Neural progenitor cell (in vitro differentiated cells): ENCODE measurements at places on chromosomes 2 and 18. TPM values are rescaled to one million over a fixed set of nuclear protein-coding genes. Genes with fewer than 3 reads are reported as not detected.
A peak's percentile ranks its signal among the peaks of the same experiment; 100 is the strongest.

Gene RAB11FIP5
- 4.2 and 6.8 TPM in 2 replicates for total RNA-seq

GRCh38 chr18:33540392-33540791 lies 37.6 kb upstream of the ASXL3 start:
- no peak for DNase-seq

DNA sequence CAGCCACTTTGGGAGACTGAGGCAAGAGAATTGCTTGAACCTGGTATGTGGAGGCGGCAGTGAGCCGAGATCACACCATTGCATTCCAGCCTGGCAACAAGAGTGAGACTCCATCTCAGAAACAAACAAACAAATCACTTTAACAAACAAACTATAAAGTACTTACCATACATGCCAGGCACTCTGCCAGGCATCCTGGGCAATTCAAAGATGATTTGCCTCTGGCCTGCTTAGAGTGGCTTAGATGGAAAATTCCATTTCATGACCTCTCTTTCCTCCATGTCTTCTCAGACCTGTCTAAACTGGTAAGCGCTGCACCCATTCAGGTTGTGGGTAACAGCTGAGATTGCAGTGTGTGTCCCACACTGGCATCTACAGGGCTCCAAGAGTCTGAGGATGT lies 273.2 kb downstream of the BCL2 start:
- DNase-seq: no peak

GRCh38 chr2:111705711-111706336 lies 178.2 kb downstream of the ANAPC1 start:
- peak; percentile 90 for DNase-seq

DNA sequence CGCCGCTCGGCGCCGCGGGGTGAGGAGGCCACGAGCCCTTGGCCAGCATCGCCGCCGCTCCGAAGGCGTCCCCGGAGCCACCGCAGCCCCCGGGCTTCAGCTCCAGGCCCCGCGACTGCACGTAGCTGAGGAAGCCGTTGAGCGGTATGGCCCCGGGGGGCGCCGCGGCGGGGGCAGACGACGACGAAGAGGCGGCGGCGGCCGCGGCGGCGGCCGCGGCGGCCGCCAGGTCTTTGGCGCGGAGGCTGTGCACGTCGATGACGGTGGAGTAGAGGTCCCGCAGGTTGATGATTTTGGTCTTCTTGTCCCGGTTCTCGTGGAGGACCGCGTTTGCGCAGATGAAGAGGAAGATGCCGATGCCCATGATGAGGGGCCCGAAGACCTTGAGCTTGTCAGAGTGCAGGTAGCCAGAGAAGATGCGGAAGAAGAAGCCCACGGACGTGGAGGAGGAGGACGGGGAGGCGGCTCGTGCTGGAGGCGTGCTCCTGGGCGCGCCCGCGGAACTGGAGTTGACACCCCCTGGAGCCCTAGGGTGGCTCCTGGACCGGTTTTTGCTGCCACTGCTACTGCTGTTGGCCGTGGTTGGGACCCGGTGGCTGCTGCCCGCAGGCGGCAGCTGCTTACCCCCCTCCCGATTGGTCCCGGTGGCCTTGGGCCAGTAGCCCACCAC lies 4.0 kb downstream of the TMEM200C start:
- DNase-seq: peak; percentile 48

- DNase-seq: no peak
Observed at GRCh38 chr2:19114754-19115231, 243.6 kb downstream of the OSR1 start.

DNA sequence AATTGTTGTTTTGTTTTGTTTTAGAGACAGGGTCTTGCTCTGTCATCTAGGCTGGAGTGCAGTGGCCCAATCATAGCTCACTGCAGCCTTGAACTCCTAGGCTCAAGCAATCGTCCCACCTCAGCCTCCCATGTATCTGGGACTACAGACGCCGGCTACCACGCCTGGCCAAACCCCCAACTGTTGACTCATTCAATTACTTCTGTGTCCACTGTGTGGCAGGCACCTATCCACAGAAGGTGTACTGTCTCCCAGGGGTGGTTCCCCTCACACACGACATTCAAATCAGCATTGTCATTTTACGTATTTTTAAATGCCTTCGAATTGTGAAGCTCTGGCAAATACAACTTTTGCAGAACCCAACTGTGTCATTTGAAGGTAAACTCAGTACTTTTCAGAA lies 188.0 kb upstream of the REV1 start:
- no peak for DNase-seq

DNA sequence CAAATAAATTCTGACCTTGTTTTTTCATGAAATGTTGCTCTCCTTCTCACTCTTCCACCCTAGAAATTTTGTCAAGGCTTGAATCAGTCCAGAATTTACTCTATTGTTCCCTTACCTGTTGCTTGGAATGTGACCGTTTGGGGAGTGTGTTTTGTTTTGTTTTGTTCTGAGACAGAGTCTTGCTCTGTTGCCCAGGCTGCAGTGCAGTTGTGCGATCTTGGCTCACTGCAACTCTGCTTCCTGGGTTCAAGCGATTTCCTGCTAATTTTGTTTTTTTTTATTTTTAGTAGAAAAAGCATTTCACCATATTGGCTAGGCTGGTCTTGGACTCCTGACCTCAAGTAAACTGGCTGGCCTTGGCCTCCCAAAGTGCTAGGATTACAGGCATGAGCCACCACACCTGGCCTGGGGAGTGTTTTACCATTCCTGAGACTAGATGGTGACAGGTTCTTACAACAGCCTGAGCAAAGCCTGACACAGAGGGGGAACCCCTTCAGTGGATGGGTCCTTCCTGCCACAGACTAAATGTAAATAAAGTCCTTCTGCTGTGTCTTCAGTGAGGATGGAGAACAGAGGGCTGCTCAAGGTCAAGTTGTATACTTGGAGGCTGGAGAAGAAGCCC lies 52.0 kb downstream of the HAUS1 start:
- no peak for DNase-seq

DNA sequence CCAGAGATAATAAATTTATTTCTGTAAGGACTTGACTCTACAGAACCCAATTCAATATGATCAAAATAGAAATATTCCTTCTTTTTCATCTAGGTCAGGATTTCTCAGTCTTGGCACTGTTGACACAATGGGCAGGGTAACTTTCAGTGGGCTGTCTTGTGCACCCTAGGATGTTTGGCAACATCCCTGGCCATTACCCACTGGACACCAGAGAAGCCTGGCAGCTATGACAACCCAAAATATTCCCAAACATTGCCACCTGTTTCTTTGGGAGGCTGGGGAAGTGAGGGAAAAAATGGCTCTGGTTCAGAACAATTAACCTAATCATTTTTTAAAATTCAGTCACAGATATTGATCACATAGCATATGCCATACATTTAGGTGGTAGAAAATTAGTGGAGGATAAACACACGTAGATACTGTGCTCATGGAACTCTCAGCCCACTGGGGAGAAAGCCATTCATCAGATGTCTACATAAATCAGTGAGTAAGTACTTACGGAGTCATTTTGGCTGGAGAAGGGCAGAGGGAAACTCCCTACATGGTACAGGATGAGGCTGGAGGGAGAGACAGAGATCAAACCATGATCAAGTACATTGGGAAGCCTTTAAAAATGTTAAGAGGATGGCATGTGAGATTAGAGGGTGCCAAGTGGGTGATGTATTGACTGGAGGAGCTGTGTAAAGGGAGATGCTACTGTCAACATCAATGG lies 718 bp upstream of the TNP1 start:
- no peak for DNase-seq

- DNase-seq: no peak
Observed at GRCh38 chr2:26861610-26862224, 13.8 kb downstream of the DPYSL5 start.

DNA sequence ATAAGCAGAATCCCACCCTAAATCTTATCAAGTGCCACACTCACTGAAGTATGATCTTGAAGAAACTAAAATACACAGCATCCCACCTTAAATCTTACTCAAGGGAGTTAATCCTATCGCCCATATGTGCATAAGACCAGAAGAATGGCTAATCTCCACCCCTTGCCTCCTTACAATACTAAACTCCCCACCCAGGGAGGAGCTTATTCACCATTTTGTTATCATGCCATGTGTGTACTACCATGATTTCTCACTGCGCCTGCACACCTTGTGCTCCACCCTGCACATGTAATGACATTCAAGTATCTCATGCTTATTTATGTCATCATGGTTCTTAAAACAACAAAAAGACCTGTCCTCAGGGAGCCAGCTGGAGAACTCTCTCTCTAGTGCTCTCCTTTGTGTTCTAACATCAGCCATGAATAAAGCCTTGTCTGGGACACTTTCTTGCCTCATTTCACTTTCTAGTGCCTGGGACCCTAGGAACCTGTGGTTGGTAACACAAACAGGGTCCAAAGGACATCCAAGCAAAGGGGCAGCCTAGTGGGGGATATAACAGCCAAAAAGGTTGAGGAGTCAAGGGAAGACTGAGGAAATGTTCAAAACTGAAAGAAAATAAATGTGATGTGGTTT lies 87.4 kb downstream of the SLC66A3 start:
- DNase-seq: no peak

- no peak for DNase-seq
Observed at GRCh38 chr2:186751790-186752189, 57.9 kb downstream of the FAM171B start.

- DNase-seq: no peak
Observed at GRCh38 chr2:140200307-140200706, 1420.1 kb upstream of the NXPH2 start.

DNA sequence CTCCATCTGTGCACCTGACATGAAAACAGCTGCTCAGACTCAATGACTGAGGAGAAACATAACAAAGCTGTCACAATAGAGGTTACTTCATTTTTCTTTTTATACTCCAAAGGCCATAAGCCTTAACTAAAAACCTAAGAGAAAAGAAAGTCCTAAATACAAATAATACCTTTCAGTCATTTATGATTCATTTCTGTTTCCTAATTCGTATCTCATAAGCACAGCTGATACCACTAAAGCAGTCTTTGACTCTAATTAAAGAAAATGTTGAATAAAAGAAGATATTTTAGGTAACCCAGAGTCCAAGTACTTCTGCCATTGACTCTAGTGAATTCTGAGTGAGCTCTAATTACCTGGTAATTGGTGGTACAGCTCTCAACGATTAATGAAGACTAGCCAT lies 20.6 kb downstream of the NEMP2 start:
- no peak for DNase-seq

Gene ASXL3
- total RNA-seq: 2.7 and 5.1 TPM in 2 replicates

- DNase-seq: peak; percentile 2
Observed at GRCh38 chr18:41940506-41941215, 14.4 kb upstream of the PIK3C3 start.

GRCh38 chr18:2394684-2395083 lies 176.6 kb downstream of the METTL4 start:
- DNase-seq: no peak

Gene PCARE
- total RNA-seq: not detected in 2 replicates

DNA sequence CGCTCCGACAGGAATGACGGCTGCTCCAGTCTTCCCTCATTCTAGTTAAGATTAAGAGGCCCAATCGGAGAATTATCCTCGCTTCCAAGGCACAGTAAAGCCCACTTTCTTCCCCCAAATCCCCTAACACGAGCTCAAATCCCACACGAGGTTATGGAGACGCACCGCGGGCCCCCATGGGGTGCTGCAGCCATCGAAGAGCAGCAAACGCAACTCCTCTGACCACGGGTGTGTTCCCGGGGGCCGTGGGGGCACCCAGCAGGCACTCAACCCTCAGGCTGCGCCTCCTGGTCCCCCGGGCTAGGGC lies 446 bp downstream of the COPS9 start:
- DNase-seq: no peak

GRCh38 chr2:2229626-2230432 lies 101.2 kb downstream of the MYT1L start:
- no peak for DNase-seq

- no peak for DNase-seq
Observed at GRCh38 chr18:38010971-38011857, 445.6 kb upstream of the CELF4 start.

GRCh38 chr2:54898456-54899226 lies 151.6 kb downstream of the RTN4 start:
- DNase-seq: no peak

DNA sequence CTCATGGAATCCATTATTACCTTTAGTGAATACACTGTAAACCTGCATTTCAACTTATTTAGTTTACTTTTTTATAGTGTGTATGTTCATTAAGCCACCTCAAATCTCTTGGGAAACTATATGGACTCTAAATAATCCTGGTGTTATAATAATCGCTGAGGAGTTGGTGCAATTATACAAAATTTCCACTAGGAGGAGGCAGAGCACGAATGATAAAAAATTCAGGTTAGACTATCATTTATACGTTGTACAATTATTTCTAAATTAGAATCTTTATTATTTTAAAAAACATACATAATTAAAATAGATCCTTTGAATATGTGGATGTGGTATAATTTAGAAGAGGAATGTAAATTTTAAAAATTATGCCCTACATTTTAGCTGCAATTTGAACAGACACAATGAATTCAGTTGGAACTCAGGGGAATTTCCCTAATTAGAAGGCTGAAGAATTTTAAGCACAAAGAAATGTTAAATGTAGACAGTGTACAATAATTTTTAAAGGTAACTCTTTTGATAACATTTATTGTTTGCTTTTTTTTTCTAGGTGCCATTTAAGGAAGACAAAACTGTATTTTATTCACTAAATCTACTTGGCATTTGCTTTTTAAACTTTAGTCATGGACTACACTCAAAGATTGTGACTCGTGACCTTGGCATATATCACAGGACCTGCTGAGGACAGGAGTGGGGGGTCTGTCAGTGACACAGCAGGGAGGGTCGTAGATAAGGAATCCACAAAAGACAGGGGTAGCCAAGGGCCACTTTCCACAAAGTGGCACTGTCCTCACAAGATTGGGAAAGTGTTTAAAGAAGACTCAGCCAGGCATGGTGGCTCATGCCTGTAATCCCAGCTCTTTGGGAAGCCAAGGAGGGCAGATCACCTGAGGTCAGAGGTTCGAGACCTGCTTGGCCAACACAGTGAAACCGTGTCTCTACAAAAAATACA lies 45.5 kb downstream of the RAB12 start:
- no peak for DNase-seq

- no peak for DNase-seq
Observed at GRCh38 chr18:58168993-58169392, 125.0 kb downstream of the NEDD4L start.

- no peak for DNase-seq
Observed at GRCh38 chr18:47928466-47928865, 2.0 kb downstream of the SMAD2 start.

DNA sequence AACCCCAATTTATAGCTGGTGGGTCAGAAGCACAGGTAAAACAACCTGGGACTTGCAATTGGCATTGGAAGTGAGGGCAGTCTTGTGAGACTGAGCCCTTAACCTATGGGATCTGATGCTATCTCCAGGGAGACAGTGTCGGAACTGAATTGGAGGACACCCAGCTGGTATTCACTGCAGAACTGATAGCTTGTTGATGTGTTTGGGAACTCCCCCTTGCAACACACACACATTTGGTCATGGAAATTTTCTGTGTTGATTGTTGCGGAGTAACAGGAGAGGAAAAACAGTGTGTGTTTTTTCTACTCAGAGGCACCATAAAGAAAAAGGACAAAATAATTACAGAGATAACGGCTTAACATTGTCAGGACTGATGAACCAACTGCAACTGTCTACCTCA lies 16.1 kb downstream of the TPGS2 start:
- DNase-seq: no peak
